ENCODE measurements at places on chromosomes 1 and 21.

- no peak for DNase-seq
These were observed 31.6 kb upstream of the SOX13 start for GRCh38 chr1:204041232-204041767.

DNA sequence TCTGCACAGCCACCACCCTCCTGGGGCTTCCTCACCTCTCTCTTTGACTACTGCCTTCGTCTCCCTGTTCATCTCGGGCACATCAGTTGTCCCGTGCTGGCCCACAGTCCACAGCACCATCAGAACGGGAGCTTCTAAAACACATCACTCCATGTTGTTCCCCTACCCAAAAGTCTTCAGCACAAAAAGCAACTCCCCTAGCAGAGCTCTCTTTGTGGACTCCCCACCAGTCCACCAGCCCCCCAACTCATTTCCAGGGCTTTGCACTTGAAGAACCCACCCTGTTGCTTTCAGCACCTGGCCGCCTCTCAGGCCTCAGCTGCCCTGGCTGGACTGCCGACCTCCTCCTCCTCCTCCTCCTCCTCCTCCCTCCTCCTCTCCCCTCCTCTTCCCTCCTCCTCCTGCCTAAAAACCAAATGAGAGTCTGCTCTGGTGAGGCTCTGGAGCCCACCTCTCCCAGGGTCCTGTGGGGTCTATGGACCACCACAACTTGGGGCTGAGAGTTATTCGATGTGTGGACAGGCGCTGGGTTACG lies 251.2 kb upstream of the VAMP3 start:
- no peak for DNase-seq

- no peak for DNase-seq
These were observed 23.1 kb downstream of the EIF2D start for GRCh38 chr1:206589206-206589605.

DNA sequence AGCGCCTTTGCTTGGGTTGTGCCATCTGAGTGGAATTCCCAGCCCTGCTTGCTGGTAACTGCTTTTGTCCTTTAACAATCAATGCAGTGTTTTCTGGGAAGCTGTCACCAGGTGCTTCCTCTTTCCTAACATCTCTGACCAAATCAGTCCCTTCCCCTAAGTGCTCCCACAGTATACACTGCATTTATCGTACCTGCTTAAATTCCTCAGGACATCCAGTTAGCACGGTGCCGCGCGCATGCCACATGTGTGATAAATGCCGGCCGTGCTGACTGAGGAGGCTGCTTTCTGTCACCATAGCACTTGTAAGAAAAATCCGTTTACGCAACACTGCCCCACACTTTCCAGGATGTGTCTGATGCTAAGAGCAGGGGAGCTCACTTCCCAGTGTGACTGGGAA lies 115.4 kb downstream of the BCAR3 start:
- no peak for DNase-seq

DNA sequence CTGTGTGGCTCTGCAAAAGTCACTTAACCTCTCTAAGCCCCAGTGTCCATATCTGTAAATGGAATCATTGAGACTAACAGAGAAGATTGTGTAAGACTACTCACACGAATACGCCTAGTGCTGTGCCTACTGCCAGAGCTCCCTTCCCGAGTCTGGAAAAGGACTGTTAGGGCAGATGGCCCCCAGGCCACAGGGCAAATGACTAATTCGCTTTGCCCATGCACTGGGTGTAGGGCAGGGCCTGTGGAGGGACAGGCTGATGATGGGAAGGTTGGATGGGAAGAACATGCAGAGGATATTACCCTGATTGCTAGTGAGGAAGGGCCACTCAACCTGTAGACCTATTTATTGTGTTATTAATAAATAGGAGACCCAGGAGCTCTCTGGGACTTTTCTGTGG lies 4.2 kb upstream of the GPR61 start:
- DNase-seq = no peak

DNA sequence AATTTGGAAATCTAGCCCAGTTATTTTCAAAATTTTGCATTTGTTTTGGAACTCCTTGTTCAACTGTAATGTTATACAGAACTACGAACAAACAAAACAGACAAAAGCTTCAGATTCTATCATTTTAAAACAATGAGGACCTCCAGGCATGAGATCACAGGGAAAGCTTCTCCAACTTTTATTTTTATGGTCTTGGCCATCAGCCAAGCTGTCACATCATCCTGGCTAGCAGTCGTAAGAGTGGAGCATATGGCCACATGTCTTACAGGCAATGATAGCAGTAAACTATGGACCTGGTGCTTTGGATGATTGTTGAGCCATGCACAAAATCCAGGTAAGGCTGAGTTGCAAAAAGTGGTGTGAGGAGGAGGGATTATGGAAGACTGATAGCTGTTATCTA lies 299.6 kb downstream of the LMX1A start:
- no peak for DNase-seq

- DNase-seq = no peak
These were observed 37.8 kb downstream of the LRRC71 start for GRCh38 chr1:156958247-156958714.

- no peak for DNase-seq
These were observed 23.6 kb upstream of the KIRREL1 start for GRCh38 chr1:157969697-157970485.

GRCh38 chr1:73401666-73402065 lies 796.3 kb downstream of the LRRIQ3 start:
- DNase-seq = no peak

DNA sequence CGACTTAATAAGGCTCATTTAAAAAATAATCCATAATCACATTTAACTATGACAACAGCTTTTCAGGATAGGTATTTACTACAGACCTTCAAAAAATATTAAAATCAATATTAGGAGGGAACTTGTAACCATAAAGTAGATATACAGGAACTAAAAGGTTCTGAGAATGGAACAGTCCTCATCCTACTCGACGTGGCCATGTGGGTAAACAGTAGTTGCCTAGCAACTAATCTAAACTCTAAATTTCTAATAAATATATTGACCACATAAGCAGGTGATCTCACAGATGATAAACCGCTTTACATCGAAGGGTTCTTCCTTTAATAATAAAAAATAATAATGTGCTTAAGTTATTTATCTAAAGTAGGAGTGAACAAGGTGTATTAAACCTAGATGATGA lies 7.9 kb downstream of the AKT3 start:
- DNase-seq = peak; percentile 47

DNA sequence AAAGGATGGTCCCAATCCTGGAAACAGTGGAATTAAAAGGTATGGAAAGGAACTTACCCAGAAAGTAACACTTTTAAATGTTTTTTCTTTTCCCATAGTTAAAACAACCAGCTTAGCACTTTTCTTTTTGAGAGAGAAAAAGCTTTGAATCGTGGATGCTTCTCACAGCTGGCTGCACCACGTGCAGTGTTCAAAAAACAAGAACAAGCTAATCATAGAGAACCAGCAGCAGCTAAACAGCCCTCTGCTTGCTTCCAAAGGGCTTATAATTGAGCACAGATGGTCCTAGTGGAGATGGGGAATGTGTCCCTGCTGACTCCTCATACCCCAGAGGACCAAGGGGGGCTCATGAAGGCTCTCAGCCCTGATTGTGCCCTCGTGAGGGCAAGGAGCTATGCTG lies 26.4 kb downstream of the UTP25 start:
- no peak for DNase-seq

- DNase-seq = no peak
These were observed 25.3 kb downstream of the CACNA1E start for GRCh38 chr1:181508486-181509165.

DNA sequence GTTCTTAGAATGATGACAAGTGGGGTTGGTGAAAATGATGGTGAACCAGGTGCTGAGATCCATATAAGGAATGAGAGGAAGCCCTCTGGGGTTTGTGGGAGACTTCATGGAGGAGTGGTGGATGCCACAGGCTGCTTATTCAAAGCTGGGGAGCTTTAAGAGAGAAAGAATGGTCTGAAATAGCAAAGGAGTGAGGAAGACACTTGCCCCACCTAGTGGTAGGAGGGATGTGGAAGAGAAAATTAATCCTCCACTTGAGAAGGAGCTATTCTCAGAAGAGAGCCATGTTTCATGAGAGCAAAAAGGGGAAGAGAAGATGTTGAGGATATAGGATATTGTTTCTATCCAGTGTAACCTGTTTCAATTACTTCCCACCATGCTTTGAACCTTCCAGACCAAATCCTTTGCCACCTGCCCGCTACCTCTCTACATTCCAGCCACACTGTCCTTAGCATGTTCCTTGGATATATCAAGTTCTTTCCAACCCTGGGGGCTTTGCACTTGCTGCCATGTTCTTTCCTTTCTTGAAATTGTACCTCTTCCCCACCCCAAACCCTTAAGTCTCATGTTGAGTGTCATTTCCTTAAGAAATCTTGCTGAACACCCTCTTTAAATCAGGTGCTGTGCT lies 19.6 kb upstream of the ZNF648 start:
- peak; percentile 42 for DNase-seq

- DNase-seq = no peak
These were observed 341.4 kb upstream of the ZRANB2 start for GRCh38 chr1:71422221-71422620.

DNA sequence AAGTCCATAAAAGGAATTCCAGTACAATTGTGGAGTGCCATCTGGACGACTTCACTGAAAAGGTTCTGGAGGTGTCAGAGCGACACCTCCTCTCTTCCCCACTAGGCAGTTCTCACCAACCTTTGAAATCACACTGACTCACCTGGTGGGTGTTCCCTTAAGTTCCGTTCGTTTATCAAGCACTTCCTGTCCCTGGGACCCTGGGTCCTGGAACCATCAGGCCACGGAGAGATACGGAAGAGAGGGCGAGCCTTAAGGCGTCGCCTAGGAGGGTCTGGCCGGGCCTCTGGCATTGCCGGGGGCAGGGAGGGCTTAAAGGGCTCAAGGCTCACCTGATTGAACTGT lies 317 bp downstream of the SPAG17 start:
- DNase-seq = no peak

- no peak for DNase-seq
These were observed 71.4 kb downstream of the RGS2 start for GRCh38 chr1:192880231-192880630.

DNA sequence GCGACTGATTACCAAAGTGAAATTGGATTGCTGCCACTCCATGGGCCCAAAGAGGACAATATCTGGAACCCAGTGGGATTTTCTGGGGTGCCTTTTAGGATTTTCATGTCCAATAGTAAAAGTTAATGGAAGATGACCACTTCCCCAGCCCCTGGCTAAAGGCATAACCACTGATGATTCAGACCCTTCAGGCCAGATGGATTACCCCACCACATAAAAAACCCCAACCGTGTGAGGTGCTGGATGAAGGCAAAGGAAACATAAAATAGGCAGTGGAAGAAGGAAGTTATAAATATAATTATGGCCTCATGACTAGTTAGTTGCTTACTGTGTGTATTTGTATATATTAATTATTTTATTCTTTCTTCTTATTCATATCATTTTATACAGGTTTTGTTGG lies 40.2 kb upstream of the IL10 start:
- DNase-seq = no peak

DNA sequence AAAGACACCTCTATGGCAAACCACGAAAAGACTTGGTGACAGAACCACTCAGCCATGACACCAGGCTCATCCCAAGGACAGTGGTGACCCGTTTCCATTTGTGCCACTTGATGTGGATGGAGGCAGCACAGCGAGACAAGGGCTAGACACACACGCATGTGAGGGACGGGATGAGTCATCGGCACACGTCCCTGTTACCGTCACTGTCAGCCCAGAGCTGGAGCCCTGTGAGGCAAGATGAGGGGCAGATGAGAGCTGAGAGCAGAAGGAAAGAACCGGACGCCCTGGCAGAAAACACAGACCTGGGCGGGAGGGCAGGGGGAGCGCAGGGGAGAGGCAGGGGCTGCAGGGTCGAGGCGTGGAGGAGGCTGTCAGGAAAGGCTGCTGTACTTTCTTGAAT lies 57.8 kb downstream of the SIK1 start:
- no peak for DNase-seq

- DNase-seq = peak; percentile 69
These were observed 2.6 kb upstream of the CC2D1B start for GRCh38 chr1:52368383-52369172.

DNA sequence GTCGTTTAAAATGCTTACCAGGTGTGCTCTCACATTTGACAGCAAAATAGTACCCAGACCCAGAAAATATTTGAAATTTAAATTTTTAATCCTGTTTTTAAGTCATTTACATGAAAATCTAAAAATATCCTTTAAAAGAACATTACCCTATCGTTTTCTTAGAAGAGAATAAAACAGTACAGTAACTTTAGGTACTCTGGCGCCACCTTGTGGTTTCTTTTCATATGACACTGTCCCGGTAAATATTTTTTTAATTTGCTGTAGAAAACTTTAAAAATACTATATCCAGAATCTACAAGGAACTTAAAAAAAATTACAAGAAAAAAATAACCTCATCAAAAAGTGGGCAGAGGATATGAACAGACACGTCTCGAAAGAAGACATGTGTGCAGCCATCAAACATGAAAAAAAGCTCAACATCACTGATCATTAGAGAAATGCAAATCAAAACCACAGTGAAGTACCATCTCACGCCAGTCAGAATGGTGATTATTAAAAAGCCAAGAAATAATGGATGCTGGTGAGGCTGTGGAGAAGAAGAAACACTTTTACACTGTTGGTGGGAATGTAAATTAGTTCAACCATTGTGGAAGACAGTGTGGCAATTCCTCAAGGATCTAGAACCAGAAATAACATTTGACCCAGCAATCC lies 129.2 kb downstream of the RGS21 start:
- DNase-seq = peak; percentile 15

GRCh38 chr1:27938488-27938887 lies 3.7 kb downstream of the SMPDL3B start:
- DNase-seq = no peak

- DNase-seq = no peak
These were observed 1030.9 kb downstream of the AMY1C start for GRCh38 chr1:104780470-104781078.

DNA sequence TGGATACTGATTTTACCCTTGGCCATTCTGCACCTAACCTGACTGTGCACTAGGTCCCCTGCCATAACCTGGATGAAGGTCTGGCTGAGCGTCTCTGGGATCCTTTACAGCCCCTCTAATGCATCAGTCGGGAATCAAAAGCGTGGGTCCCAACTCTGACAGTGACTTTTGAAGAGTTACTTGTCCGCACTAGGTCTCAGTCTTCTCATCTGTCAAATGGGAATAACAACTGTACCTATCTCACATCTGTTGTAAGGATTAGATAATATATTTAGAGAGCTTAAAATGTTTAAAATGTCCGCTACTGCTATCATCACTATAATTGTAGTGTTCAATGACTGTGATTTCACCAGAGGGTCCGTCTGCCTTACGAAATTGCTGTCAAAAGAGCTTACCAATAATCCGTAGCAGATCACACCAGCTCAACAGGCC lies 746 bp downstream of the TADA1 start:
- DNase-seq = no peak

DNA sequence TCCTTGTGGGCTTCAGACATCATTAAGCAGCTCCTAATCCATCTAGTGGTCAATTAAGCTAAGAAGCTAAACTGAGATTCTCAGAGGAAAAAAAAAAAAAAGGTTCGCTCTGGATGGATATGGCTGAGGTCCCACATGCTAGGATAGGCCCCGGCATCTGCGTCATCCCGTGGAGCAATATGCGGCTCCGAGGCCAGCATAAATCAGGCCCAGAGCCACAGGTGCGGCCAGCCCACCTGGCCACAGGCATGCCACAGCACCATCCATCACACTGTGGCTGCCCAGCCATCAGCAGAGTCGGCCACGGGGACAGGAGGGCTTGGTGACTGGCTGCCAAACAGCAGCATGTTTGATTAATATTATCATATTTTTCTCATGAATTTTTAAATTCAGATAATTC lies 106.9 kb upstream of the TIAM1 start:
- DNase-seq = no peak
